ENCODE measurements at places on chromosomes 7 and 10.

DNA sequence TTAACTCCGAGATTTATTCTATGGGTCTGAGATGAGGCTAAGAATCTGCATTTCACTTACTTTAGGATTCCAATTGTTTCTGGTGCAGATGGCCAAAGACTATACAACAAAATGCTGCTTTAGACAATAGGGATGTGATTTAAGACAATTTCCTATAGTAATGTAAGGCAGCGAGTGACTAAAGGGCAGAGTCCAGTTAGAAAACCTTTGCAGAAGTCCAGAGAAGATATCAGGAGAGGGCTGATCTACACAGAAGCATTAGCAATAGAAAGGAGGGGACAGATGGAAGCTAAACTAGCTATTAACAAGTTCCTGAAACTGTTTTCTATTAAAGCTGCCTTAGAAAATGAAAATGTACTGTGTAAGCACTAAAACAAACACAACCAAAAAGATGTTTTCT, 398.9 kb downstream of the DGKB start:
- H3K27me3 ChIP-seq, result no peaks in the 10 kb centered on the region
- no peaks in the 10 kb centered on the region for H3K4me1 ChIP-seq
- no peaks in the 10 kb centered on the region for H3K36me3 ChIP-seq
- H3K27ac ChIP-seq, result no peak overlapping the region
- DNase-seq, result no peak
- H3K4me3 ChIP-seq, result no peak overlapping the region

DNA sequence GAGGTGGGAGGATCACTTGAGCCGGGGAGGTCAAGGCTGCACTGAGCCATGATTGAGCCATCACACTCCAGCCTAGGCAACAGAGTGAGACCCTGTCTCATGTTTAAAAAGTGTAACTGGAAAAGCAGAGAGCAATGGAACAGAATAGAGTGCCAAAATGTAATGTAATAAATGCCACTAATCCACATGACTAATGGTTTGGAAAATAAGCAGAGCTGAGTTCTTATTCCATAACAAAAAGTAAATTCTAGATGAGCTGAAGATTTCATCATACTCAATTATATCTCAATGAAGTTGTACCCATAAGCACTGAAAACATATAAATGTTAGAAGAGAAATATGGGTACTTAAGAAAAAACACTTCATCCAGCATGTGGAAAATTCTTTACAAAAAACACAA, 132.6 kb downstream of the USP6NL start:
- DNase-seq, result no peak
- H3K4me1 ChIP-seq, result peaks cover 10% of the 10 kb centered on the region
- no peaks in the 10 kb centered on the region for H3K36me3 ChIP-seq
- H3K27me3 ChIP-seq, result peaks cover 3% of the 10 kb centered on the region

DNA sequence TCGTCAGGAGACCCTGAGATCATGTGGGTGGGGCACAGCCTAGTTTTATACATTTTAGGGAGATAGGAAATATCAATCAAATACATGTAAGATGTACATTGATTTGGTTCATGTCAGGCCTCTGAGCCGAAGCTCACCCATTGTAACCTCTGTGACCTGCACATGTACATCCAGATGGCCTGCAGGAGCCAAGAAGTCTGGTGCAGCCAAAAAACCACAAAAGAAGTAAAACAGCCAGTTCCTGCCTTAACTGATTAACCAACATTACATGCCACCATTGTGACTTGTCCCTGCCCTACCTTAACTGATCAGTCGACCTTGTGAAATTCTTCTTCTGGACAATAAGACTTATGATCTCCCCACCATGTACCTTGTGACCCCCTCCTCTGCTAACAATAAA, 16.0 kb upstream of the LRRC61 start:
- H3K36me3 ChIP-seq, result no peaks in the 10 kb centered on the region
- no peak overlapping the region for H3K27ac ChIP-seq
- H3K4me3 ChIP-seq, result no peak overlapping the region
- no peak for DNase-seq
- no peaks in the 10 kb centered on the region for H3K27me3 ChIP-seq

DNA sequence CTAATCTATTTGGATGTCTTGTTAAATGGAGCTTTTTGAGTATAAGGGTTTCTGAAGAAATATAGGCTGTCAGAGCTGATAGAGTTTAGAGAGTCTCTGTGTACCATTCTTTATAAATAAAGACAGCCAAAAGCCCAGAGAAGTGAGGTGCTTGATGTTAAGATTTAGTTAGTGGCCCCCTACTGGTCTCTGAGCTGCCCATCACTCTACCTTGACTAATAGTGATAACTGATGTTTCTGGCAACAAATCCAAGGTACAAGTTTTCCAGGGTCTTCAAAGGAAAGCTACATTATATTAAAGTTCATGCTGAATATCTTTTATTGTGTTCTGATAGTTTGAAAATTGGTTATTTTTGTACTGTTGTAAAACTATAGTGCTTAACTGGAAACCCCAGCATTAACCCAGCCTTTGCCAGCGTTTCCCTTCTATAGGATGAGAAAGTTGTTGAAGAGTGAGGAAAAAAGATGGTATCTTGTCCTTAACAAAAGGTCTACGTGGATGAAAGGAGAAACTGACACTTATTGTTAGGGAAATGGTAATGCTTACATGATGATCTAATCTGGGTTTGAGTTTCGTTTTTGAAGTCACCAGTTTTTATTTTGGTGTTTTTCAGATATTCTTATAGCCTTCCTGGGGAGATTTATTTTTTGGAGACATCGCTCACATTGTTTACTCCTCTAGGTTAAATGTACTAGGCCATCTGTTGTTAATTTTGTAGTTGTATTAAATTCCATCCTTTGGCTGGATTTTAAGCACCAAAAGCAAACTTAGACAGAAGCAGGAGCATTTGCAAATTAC, 79.0 kb downstream of the AUTS2 start:
- H3K4me3 ChIP-seq, result no peak overlapping the region
- no peak for DNase-seq
- H3K27ac ChIP-seq, result no peak overlapping the region
- H3K27me3 ChIP-seq, result no peaks in the 10 kb centered on the region
- H3K4me1 ChIP-seq, result no peaks in the 10 kb centered on the region

- DNase-seq, result no peak
- peaks cover 5% of the 10 kb centered on the region for H3K27me3 ChIP-seq
- H3K36me3 ChIP-seq, result no peaks in the 10 kb centered on the region
Measured at GRCh38 chr7:27890205-27890849, 150.4 kb downstream of the TAX1BP1 start.

DNA sequence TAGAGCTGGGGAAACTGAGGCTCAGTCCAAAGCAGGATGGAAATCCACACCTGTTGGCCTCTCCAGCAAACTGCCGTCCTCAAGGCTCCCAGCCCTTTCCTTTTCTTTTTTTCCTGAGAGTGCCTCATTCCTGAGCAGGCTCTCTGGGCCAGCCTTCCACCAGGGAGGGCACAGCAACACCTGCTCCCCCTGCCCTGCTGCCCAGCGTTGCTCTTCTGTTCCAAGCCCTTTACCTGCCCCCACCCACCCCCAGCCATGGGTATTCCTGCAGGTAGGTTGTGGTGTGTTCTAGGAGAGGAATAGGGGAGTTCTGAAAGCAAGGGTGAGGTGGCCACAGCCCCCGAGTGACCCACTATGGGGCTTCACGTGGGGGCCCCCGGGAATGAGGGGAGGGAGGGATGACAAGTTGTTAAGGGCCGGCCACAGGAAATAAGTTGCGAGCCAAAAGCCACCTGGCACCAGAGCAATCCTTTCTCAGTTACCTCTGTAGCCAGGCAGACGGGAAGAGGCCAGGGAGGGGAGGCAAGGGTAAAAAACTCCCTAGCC, 19.3 kb downstream of the VSIR start:
- peak overlapping the region; percentile 10 for H3K4me3 ChIP-seq
- peaks cover 66% of the 10 kb centered on the region for H3K36me3 ChIP-seq
- H3K4me1 ChIP-seq, result peaks cover 80% of the 10 kb centered on the region
- peak overlapping the region; percentile 89 for H3K27ac ChIP-seq
- no peaks in the 10 kb centered on the region for H3K27me3 ChIP-seq
- DNase-seq, result no peak

DNA sequence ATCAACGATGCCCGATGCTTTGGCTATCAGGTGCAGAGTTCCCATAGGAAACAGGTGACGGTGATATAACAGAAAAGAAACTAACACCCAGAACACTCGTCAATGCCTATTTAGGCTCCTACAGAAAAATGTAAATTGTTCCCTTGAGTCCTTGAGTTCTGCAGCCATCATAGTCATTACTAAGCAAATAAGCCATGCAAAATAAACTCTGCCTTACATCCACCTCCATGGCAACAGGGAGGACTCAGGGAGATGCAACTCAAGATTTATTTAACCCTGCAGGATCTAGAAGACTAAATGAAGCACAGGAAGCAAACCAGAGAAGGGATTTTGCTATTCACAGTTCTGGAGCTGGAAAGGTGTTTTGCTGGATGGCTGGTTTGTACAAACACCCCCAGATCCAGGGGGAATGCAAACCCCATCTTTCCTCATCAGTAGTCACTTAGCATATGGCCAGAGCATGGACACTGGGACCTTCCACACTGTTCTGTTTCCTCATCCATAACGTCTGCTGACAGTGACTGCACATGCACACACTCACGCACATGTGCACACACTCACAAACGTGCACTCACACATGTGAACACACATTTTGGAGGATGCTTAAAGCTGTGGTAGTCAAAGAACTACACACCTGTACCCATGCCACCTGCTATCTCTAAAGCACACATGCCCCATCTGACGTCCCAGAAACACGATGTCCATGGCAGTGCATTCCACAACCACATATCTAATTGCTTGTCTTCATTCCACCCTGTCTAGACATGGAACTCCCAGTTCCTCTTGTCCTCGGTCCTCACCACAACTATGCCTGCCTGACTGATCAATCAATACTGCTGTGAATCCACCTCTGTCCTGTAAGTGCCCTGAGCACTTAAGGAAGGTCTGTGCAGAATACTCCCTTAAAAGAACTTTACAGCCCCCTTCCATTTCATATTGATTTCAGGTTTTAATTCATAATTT, 178.2 kb downstream of the COBL start:
- peaks cover 17% of the 10 kb centered on the region for H3K4me1 ChIP-seq
- no peaks in the 10 kb centered on the region for H3K36me3 ChIP-seq
- H3K4me3 ChIP-seq, result no peak overlapping the region

DNA sequence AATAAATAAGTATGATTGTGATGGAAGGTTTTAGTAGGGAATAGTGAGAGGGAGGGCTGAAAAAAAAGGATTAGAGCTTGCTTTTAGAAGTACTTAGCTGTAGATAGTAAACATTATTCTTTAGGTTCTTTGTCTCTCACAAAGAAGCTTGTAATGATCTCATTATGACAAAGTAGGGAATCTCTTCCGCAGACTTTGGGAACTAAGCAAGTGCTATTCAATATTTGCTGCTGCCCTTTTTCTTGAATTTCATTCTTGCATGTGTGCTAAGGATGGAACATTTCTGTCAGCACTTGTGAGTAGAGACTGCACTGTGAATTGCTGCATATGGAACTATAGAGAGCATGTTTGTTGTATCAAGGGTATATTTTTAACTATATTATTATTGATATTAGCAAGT, 173.4 kb downstream of the ST7 start:
- no peak overlapping the region for H3K4me3 ChIP-seq
- H3K36me3 ChIP-seq, result no peaks in the 10 kb centered on the region
- H3K27ac ChIP-seq, result no peak overlapping the region
- H3K4me1 ChIP-seq, result peaks cover 2% of the 10 kb centered on the region
- DNase-seq, result no peak

- no peak for DNase-seq
- H3K36me3 ChIP-seq, result no peaks in the 10 kb centered on the region
- H3K4me3 ChIP-seq, result no peak overlapping the region
Measured at GRCh38 chr7:4808026-4808425, 32.6 kb downstream of the AP5Z1 start.

DNA sequence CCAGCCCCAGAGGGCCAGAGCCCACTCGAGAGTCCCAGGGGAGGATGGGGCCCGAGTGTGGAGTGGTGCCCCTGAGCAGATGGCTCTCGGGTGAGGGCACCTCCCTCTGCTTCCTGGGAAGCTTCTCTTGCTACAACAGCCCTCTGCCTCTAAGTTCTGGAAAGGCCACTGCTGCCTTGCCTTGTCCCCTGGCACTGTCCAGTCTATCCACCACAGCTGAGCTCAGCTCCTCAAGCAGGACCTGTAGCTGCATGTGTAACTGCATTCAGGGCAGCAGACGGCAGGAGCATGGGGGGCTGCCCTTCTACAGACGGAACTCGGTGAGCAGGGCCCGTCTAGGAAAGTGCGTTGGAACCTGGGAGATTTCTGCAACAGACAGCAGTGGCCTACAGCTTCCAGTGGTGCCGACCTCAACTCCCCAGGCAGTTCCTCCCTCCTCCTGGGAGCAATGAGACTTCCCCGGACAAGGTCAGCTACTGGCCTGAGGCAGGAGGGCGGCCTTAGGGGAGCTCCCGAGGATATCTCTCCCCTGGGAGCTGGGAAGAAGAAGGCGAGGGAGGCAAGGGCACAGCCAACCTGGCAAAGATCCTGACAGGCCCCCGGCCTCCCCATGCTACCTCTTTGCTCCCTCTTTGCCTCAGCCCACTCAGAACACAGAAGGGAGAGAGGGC, 88.5 kb downstream of the DLG5 start:
- H3K4me3 ChIP-seq, result no peak overlapping the region
- peaks cover 4% of the 10 kb centered on the region for H3K36me3 ChIP-seq
- peaks cover 15% of the 10 kb centered on the region for H3K4me1 ChIP-seq
- H3K27me3 ChIP-seq, result no peaks in the 10 kb centered on the region
- DNase-seq, result no peak
- peak overlapping the region; percentile 67 for H3K27ac ChIP-seq

DNA sequence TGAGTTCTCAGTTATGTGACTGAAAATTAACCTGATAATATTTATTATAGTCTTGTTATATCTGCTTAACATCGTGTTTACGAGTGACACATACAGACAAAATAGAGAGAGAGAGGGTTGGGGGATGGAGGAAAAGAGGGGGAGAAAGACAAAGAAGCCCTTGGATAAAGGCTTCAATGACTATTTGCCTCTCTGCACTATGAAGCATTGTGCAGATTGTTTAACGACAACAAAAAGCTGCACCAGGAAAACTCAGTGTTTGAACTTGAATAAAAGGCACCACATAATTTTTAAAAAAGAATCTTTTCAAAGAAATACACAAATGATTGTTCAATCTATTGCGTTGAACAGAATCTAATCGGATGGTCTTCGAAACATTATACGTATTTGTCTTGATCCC, 27.8 kb downstream of the MAGI2 start:
- H3K4me3 ChIP-seq, result no peak overlapping the region
- H3K27me3 ChIP-seq, result no peaks in the 10 kb centered on the region
- H3K4me1 ChIP-seq, result no peaks in the 10 kb centered on the region
- no peak for DNase-seq

DNA sequence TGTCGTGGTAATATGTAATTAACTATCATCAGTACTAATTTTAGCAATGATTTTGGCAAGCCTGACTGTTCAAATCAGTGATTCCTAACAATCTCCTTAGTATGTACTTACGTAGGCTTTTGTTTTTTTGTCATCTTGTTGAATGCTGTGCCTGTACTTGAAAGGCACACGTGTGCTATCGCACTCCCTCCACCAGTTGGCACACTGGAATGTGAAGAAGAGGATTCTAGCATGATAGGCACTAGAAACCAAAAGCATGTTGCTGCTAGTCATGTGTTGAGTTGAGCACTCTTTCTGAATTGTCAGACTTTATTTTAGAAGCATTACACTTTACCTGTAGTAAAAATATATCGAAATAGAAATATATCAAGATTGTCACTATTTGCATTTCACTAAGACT, 59.1 kb downstream of the TASOR2 start:
- H3K27ac ChIP-seq, result no peak overlapping the region
- H3K4me3 ChIP-seq, result no peak overlapping the region
- H3K36me3 ChIP-seq, result peaks cover 65% of the 10 kb centered on the region
- peaks cover 2% of the 10 kb centered on the region for H3K4me1 ChIP-seq
- no peaks in the 10 kb centered on the region for H3K27me3 ChIP-seq

- no peak for DNase-seq
- H3K4me1 ChIP-seq, result peaks cover 26% of the 10 kb centered on the region
- H3K36me3 ChIP-seq, result no peaks in the 10 kb centered on the region
- H3K27ac ChIP-seq, result no peak overlapping the region
- no peak overlapping the region for H3K4me3 ChIP-seq
- peaks cover 12% of the 10 kb centered on the region for H3K27me3 ChIP-seq
Measured at GRCh38 chr7:150989456-150989855, 1.4 kb upstream of the NOS3 start.

Data from activated CD4-positive, alpha-beta T cell treated with anti-CD3 and anti-CD28 coated beads, Interleukin-2, amount 10 ng/mL, durations not matched to agents 24 days and 14 days (primary cell).